ENCODE measurements at places on chromosomes 7 and 10.

DNA sequence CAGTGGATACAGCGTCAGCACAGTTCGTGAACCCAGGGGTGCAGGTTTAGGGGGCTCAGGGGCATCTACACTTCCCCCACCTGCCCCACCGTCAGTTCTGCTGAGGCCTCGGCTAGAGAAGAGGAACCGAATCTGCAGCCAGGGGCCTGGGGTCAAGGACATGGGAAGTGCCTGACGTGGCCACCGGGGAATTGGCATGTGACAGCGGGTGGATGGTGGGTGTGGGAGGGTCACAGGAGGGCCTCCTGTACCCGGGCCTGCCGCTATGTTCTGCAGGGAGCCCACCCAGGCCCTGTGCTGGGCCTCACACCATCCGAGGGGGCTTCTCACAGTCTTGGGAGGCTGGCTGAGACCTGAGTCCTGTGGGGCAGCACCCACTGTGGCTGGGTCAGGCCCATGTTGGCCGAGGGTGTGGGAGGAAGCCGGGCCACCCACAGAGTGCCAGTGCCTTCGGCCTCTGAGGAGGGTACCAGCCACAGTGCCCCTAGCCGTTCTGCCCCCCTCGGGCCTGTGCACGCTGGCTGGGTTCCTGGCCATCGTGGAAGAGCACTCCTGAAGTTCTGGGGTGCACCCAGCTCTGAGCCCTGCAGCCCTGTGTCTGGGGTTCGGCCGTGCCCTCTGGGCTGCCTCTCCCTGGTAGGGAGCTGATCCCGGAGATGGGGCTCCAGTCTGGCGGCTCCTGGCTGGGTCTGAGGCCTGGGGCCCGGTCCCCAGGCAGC is 5.9 kb downstream of the TTYH3 start:
- no peak for DNase-seq

GRCh38 chr7:128177768-128178550 is 63.1 kb upstream of the LEP start:
- DNase-seq = no peak

DNA sequence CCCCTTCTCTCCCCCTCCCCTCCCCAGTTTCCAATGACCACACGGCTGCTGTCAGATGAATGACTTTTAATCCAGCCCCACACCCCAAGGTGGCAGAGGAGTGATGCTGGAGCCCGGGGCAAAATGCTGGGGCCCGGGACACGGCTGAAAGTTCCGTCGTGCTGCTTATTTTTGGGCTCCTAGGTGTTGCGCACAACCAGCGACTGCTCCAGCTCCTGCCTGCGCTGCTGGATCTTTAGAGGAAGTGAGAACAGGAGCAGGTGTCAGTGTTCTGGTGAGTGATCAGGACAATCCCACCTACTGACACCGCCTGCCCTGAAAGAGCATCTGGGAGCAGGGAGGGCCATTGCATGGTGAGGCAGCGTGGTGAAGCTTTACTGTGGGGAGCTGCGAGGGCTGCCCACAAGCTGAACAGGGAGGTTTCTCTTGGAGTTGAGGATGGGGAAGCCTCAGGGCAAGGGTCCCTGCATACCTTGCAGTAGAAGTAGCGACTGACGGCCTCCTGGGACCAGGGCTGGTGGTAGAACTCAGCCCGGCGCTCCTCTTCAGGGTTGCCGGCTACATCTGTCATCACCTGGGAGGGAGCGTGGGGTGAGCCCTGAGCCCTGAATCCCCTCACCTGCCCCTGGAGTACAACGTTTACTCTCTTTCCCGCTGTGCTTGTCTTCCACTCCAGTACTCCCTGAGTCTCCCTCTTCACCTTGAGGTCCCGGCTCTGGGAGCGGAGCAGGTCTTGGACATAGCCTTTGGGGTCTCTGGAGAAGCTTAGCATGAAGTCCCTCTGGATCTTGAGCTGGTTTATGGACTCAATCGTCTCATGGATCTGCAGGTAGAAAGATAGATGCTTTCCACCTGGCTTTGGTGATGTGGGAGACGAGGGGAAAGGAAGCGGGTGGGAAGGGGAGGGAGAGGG is 6.9 kb downstream of the CHPF2 start:
- no peak for DNase-seq

DNA sequence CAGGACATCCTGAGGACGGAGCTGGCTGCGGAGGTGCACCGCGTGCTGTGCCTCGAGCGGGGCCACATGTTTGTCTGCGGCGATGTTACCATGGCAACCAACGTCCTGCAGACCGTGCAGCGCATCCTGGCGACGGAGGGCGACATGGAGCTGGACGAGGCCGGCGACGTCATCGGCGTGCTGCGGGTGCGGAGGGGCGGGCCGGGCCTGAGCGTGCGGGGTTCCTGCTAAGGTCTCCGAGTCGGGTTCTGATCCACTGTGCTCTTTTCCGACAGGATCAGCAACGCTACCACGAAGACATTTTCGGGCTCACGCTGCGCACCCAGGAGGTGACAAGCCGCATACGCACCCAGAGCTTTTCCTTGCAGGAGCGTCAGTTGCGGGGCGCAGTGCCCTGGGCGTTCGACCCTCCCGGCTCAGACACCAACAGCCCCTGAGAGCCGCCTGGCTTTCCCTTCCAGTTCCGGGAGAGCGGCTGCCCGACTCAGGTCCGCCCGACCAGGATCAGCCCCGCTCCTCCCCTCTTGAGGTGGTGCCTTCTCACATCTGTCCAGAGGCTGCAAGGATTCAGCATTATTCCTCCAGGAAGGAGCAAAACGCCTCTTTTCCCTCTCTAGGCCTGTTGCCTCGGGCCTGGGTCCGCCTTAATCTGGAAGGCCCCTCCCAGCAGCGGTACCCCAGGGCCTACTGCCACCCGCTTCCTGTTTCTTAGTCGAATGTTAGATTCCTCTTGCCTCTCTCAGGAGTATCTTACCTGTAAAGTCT is 10.4 kb downstream of the ATG9B start:
- DNase-seq = peak; percentile 80

DNA sequence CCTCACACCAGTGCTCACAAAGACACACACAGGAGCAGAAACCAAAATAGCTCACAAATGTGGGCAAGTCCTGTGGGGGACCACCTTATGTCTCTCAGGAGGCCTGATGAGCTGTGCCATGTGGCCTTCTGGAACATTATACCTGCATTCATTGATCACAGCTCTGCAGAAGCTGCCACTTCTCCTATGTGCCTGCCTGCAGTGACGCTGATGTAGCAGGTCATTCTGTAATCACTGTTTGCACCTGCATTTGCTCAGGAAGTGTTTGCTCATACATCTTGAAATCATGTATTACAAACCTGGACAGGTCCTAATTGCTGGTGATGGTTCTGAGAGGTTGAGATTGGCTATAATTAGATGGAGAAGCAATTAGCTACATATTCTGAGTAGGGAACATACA is 310.2 kb downstream of the AUTS2 start:
- DNase-seq = no peak

DNA sequence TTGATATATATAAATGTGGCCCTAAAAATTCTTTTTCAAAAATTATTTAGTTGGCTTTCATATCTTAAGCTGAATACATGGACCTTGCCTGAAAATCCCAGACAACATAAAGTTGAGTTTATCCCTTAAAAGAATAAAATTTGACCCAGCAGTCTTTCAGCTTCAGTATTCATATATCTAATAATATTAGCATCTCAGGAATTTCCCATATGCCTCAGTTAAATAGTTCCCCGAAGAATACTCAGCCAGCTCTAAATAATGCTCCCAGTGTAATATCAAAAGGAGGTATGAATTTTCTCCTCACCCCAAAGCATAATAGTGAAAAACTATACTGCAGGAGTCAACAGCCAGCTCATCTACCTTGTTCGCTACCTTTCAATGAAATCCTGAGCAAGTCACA is 145.9 kb downstream of the CTNNA3 start:
- DNase-seq = no peak

GRCh38 chr7:99996755-99997544 is 18.4 kb upstream of the ZKSCAN1 start:
- DNase-seq = no peak

DNA sequence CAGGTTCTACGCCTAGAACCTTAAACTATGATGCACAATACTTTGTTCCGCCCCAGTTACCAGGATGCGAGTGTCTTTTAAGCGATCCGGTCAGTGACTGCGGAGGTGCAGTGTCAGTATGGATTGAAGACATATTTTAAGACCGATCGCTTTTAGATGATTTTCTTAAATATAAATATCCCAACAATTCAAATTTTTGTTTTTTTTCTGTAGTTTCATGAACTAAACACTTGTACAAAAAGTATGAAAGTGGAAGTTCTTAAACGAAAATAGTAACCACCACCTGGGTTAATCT is 835 bp downstream of the COMMD3 start:
- no peak for DNase-seq

- no peak for DNase-seq
These were observed 3.2 kb upstream of the JMJD1C start for GRCh38 chr10:63468947-63469346.

- no peak for DNase-seq
These were observed 510.0 kb upstream of the PHF14 start for GRCh38 chr7:10463701-10464100.

GRCh38 chr7:46725136-46725535 is 804.1 kb upstream of the IGFBP3 start:
- DNase-seq = no peak

DNA sequence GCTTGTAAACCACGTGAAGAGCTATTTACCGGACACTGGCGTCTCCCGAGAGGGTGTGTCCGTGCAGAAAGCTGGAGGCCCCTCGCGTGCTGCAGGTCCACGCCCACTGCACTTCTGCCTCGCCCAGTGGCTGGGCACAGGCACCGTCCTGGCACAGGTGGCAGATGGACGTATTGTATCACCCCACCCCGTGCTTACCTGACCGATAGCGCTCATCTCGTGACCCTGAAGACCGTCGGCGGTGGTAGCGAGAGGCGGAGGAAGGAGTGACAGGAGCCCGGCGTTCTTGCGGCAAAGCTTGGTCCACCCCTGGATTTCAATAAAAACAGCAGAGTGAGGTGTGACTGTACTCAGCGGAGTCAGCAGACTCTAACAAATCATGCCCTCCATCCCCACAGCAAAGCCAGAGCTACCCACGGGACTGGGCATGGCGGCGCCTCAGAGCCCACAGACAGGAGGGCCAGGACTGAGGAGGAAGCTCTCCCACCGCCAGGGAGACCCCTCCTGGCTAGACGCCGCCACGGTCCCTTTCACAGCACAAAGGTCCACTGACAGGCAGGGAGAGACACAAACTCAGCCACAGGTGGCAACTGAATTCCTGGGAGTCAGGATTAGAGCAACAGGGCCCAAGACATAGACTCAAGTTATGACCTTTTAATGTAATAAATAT is 217.1 kb downstream of the DIP2C start:
- DNase-seq = no peak

DNA sequence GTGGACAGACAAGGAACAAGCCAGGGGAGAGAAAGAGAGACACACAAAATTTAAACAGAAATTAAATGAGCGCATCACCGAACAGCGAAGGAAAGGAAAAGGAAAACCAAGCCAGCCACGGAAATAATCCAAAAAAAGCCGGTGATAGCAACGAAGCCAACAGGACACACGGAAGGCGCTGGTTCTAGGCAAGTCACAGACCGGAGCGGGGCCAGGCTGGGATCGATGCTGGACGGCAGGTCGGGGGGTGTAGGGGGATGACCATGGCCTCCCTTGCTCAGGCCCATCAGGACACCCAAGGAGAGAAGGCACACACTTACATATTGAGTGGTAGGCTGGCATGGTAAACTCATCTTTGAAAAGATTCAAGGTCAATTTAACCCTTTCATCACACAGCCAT is 202.5 kb upstream of the PTN start:
- no peak for DNase-seq

DNA sequence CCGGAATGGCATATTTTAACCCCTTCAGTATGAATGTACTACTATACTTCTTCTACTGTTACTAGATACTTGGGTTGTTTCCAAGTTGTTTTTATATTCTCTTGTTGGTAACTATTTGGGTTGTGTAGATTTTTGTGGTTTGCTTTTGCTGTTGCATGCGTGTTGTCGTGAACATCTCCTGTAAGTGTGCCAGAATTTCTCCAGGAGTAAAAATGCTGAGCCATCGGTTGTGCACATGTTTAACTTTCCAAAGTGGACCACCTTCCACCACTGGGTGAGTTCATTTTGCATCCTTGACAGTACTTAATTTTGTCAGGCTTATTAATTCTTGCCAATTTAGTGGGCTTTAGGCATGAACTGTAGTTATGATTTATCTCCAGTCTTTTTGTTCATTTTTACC is 47.9 kb downstream of the CSGALNACT2 start:
- DNase-seq = no peak

- DNase-seq = no peak
These were observed 8.3 kb downstream of the CDK14 start for GRCh38 chr7:90604383-90604782.

DNA sequence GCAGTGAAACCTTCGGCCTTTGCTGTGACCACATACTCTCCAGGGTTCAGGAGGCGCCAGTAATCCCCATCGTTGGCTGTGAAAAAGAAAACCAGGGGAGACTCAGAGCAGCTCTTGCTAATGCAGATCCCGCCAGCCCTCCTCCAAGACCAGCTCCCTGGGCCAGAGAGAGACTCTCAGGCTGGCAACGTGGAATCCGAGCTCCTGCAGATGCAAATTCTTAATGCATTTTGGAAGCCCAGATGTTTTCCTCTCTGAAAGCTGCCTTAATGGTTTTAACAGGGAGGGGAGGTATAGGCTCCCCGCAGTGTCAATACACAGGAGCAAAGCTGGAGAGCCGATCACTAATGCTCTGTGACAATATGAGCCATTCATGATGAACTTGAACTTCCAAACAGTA is 80.8 kb downstream of the GPR26 start:
- DNase-seq = no peak

DNA sequence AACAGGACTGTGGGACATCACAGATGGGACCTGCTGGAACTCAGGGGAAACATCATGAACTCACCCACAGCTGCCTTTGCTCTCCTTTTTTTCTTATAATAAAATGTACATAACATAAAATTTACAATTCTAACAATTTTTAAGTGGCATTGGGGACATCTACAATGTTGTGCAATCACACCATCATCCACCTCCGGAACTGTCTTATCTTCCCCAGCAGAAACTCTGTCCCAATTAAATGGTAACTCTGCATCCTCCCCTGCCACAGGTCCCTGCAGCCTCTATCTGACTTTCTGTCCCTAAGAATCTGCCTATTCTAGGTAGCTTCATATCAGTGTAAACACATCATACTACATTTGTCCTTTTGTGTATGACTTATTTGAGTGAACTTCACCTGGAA is 19.4 kb upstream of the TMEM72 start:
- DNase-seq = no peak
